ENCODE measurements at places on chromosomes 5 and 9.

DNA sequence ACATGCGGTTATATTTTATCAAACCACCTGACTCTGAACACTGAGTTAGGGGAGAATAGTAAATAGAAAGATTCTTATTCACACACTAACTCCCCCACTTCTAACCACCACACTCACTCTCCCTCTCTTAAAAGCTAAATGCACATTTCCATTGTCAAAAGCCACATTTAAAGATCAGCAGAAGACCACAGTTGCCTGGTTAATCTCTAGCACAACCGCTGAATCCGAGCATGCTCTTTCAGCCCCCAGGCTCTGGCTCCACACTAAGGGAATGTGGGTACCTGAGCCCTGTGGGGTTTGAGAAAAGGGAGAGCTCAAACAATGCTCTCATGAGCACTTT, 35.7 kb downstream of the PFDN1 start:
- no peak for DNase-seq

- no peak for DNase-seq
These were observed 409.3 kb upstream of the CLINT1 start for GRCh38 chr5:158268286-158268685.

DNA sequence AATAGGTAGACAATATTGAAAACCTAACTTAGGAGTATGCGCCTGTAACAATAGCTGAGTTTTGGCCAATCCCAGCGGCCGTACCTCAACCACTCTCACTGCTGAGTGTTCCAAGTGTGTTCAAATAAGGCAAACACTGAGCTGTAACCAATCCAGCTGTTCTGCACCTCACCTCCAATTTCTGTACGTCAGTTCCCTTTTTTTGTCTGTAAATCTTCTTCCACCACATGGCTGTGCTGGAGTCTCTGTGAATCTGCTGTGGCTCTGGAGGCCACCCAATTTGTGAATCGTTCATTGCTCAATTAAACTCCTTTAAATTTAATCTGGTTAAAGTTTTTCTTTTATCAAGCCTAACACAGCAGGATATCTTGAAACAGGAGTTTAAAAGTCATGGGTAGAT, 116.3 kb downstream of the SLC28A3 start:
- no peak for DNase-seq

DNA sequence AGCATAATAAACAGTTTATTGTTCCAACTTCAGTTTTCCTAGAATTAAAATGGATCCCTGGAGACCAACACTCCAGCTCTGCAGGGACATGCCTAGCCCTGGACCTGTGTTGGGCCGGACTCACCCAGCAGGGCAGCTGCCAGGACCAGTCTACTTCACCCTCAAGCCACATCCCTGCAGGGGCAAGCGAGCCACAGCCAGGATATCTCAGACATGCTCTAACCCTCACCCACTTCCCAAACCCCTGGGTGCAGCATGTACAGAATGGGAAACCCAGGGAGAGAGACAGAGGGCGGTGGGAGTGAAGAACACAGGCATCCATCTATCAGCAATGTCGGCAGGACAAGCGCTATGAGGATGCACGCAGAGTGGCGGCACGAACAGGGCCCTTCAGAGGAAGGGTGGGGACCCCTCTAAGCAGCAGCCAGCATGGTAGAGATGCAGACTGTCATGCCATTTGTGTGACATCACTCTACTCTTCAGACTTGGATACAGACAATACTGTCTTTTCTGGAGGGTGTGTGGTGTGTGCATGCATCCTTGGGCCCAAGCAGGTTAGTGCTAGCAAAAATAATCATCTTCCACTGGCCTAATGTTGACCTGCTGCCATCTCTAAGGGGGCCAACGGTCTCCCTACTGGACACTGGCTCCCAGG, 83.1 kb downstream of the SEMA4D start:
- DNase-seq = no peak

DNA sequence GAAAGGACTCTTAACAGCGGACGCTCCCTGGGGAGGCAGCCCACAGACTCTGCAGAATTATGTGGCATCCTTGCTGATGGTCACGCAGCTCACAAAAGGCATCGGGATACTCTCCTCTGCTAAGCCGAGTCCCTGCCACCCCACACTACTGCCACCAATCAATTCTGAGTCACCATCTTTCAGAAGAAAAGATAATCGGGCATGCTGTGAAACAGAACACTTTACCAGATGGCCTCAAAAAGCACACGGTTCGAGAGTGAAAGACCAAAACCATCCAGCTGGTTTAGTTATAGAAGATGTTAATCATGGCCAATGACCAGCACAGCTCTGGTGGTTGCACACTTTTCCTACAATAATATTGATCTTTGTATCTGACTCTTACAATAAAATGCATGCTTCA, 136.3 kb downstream of the MYO10 start:
- no peak for DNase-seq

GRCh38 chr9:116370556-116370955, 217.0 kb downstream of the PAPPA start:
- DNase-seq = no peak

GRCh38 chr9:121577166-121577565, 74.3 kb upstream of the DAB2IP start:
- DNase-seq = no peak

GRCh38 chr5:143352691-143353090, 50.8 kb downstream of the NR3C1 start:
- DNase-seq = no peak

DNA sequence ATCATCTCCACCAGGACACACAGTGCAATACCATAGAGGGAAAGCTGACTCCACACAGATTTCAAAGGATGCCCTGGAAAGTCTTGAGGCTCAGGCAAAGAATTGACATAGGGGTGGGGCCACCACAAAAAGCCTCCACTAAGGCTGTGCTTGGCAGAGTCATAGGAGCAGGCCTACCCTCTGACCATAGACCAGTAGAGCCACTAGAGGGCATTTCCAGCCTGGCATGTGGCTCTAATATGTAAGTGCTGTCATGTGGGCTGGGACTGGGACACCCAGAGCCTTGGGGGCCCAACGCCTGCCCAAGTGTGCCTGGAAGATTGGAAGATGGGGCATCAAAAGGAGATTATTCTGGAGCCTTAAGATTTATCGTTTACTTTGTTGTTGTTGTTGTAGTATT, 726.0 kb downstream of the DNAH5 start:
- DNase-seq = no peak

- DNase-seq = no peak
These were observed 524.8 kb downstream of the RAB3C start for GRCh38 chr5:59107692-59108091.

DNA sequence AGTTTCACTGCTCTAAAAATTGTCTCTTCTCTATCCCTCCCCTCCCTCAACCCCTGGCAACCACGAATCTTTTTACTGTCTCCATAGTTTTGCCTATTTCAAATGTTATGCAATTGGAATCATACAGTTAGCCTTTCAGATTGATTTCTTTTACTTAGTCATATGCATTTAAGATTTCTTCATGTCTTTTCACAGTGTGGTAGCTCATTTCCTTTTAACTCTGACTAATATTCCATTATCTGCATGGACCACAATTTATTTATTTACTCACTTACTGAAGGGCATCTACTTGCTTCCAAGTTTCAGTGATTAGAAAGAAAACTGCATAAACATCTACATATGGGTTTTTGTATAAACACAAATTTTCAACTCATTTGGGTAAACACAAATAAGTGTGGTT, 372.3 kb downstream of the CDH18 start:
- no peak for DNase-seq

DNA sequence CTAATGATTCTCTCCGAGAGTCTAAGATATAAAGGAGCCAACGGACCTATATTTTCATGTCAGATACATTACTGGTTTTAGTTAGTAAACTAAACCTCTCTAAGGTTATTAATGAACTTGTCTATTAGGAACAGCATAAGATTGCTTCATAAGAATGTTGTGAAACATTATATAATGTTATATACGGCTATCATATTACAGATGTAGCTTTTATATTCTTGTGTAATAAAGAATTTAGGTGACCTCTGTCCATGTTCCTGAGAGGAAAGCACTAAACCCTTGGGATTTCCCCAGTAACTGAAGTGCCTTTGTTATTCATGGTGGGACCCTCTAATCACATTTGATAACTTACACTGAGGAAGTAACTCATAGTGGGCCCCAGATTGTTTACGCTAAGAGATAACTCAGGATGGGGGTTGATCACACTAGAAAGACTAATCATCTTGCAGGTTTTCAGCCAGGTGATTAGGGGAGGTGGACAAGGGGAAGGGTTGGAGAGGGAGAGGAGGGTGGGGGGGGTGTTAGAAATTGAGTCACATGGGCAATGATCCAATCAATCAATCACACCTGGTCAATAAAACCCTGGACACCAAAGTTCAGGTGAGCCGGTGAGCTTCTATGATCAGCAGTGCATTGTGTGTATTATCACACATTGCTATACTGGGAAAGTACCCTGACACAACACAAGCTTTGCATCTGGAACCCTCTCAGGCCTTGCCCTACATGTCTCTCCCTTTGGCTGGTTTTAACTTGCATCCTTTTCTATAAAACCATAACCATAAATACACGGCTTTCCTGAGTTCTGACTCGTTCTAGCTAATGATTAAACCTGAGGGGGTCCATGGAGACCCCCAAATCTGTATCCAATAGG, 25.8 kb downstream of the ECPAS start:
- no peak for DNase-seq

DNA sequence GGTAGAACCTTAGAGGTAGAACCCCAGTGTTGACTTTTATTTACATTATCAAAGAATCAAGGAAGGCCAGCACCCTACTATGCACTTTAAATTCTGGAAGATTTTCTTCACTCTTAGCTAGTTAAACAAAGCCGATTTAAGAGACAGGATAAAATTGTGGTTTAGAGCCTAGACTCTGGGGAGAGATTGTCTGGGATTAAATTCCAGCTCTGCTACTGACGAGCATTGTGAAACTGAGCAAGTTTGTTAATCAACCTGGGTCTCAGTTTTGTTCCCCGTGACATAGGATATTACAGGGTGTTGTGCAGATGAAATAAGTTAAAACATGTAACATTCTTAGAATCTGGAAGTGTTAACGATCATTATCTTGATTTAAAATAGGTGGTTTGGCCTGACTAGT, 83.5 kb downstream of the FEM1C start:
- no peak for DNase-seq

DNA sequence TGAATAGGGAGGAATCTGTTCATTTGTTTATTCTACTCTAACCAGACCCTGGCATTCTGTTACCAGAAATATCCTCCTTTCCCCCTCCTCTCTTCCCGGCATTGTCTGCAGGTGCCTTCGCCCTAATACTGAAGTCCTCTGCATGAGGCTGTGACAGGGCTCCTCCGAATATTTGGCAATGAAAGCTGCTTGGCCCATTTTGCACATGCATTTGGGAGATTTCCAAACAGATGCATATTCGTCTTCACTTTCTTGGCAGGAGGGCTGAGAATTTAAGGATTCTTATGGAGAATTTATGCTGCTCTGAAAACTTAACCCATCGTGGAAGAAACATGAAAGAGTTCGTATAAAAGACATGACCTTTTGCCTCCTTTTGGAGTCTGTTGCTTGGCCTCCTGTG, 484.0 kb downstream of the ZNF608 start:
- DNase-seq = no peak

GRCh38 chr5:57441557-57441956, 41.1 kb downstream of the ACTBL2 start:
- DNase-seq = no peak
